ENCODE measurements at places on chromosomes 7 and 10.

DNA sequence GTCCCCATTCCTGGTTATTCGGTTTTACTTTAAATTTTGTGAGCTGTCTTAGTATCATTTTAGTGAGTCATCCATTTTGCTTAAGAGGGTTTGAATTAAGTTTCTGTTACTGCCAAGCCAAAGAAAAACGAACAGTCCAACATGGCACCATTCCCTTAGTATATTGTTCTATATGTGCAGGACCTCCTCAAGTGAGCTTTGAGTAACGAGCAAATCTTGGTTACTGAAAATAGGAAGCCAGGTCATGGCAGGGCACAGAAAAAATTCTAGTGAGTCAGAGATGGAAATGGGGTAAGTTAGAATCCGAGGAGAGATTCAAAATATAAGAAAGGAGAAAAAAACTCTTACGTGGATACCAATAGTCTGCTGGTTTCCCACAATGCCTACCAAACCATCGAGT lies 292.9 kb downstream of the BAMBI start:
- DNase-seq, result no peak

DNA sequence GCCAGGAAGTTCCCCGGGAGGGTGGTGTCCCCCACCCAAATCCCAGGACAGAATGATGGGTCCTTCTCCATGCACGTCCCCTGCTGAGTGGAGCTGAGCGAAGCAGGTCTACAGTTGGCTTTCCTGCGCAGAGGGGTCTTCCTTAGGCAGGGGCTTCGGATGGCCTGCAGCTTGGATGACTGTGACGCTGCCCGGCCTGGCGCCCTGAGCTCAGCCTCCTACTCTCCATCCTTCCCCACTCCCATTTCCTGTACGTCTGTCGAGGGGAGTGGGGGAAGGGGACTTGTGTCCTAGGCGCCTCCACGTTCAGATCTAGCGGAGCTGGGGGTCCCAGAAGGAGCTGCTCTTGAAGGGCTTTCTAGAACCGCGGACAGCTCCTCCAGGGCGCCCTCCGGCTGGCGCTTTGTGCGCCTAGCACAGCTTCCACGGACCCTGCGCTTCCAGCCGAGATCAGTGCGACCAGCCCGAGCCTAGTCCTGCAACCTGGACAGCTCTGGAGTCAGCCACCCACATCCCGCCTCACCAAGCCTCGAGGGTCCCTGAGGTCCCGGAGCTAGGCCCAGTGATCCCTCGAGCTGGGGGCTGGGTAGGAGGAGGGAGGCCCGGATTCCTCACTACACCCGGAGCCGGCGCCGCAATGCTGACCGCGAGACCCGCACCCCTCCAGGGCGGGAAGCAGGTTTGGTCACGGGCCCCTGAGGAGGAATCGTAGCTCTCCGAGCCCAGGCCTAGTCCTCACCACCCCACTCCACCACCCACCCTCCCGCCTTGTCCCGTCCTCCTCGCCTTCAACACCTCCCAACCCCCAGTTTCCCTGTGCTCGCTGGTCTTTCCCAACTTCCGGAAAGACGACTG lies 1.9 kb downstream of the GRID1 start:
- DNase-seq, result no peak

DNA sequence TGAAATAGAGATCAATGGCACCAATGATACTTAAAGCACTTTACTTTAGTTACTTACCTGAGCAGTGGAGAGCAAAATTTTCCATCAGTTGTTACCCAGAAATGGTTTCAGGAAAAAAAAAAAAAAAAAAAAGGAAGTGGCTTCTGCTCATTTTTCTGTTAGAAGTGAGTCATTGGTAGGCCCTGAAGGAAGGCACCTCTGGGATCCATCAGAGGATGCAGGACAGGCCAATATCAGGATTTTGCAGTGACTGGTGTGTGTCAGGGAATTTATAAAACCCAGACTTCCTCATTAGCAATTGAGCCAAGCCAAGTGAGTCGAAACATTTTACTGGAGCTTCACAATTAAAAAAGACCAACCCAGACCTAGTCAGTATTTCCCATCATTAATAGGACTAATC lies 2.3 kb upstream of the SMIM30 start:
- DNase-seq, result no peak

GRCh38 chr7:66508431-66508830 lies 120.2 kb upstream of the KCTD7 start:
- no peak for DNase-seq

- no peak for DNase-seq
Observed at GRCh38 chr7:1210979-1211608, 21.6 kb upstream of the UNCX start.
